ENCODE measurements at places on chromosomes 13 and 19.

- peak; percentile 7 for DNase-seq
Measured at GRCh38 chr13:92487238-92487637, 739.4 kb upstream of the GPC6 start.

- DNase-seq, result no peak
Measured at GRCh38 chr19:39275578-39275977, 7.4 kb downstream of the IFNL2 start.

GRCh38 chr19:46990991-46991676 is 28.5 kb upstream of the NPAS1 start:
- DNase-seq, result peak; percentile 76

- DNase-seq, result no peak
Measured at GRCh38 chr19:13984875-13985741, 21.0 kb downstream of the RFX1 start.

DNA sequence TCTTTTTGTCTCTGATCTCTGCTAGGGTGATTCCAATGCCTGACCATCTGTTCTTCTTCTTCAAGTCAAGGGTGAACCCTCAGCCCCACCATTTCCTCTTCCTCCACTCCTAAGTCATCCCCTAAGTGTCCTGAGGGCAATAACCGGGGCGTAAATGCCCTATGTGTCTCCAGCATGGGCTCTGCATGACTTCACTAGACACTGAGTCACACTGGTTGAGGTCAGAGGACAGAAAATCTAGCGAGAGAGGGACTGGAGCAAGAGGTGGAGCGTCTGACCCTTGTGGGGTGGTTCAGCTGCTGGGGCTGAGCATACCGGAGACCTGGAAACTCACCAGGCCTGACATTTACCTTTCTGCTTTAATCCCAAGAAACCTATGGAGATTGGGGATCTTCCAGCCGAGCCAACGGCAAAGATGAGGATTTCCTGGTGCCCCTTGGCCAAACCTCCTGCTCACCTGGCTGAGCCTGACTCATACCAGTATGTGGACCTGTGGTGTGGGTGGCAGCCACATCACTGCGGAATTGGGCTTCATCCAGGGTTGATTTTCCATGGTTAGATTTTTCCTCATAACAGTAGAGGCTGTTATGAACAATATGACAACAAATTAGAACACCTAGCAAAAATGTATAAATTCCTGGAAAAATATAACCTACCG is 26.9 kb downstream of the SCGB2B2 start:
- no peak for DNase-seq

GRCh38 chr13:74871369-74872070 is 610.4 kb downstream of the TBC1D4 start:
- no peak for DNase-seq

- no peak for DNase-seq
Measured at GRCh38 chr13:83733293-83733692, 149.0 kb downstream of the SLITRK1 start.

- DNase-seq, result no peak
Measured at GRCh38 chr19:16949496-16950023, 60.8 kb downstream of the F2RL3 start.

DNA sequence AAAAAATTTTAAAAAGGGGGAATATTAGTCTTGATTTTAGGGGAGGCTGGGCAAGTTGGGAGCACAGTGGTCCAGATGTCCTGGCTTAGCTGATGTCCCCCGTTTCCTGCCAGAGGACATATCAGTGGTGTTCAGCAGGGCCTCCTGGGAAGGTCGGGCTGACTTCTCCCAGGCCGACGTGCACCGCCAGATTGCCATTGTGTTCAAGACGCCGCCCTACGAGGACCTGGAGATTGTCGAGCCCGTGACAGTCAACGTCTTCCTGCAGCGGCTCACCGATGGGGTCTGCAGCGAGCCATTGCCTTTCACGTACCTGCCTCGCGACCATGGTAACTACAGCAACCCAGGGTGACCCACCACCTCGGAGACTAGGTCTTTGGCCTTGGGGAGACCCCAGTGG is 6.4 kb upstream of the CLASRP start:
- no peak for DNase-seq

DNA sequence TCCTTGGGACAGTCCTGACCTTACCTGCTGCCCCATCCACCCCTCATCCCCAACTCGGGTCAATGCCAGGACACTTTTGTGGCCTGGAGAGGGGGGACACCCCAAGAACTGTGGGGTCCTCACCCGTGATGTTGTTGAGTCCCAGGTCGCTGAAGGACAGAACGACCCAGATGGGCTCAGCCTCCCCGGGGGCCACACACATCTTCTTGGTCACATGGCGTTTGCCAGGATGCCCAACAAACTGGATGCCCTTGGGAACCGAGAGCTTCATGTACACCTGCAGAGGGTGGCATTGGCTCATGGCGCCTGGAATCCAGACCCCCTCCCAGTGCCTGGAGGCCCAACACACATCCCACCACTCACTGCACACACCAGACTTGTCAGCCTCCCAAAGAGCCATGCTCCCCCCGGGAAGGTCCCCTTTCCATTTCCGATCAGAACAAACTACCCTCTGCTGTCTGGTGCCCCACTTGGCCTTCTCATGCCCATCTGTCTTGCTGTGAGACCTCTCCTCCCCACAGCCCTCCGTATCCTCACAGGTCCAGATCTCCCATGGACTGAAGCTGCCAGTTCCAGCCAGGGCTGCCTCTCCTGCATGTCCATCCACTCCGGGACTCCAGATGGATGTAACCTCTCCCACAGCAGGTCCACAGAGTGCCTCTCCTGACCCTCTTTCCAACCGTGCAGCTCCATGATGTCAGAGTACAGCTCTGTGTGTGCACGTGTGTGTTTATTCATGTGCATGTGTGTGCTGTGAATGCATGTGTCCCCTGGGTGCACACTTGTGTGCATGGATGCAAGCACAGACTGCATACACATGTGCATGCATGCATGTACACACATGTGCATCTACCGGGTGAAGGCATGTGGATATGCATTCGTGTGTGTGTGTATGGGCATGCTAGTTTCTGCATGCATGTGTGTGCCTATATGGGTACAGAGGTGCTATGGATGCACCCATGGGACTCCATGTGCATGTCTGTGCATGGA is 58.4 kb downstream of the F2RL3 start:
- DNase-seq, result no peak

DNA sequence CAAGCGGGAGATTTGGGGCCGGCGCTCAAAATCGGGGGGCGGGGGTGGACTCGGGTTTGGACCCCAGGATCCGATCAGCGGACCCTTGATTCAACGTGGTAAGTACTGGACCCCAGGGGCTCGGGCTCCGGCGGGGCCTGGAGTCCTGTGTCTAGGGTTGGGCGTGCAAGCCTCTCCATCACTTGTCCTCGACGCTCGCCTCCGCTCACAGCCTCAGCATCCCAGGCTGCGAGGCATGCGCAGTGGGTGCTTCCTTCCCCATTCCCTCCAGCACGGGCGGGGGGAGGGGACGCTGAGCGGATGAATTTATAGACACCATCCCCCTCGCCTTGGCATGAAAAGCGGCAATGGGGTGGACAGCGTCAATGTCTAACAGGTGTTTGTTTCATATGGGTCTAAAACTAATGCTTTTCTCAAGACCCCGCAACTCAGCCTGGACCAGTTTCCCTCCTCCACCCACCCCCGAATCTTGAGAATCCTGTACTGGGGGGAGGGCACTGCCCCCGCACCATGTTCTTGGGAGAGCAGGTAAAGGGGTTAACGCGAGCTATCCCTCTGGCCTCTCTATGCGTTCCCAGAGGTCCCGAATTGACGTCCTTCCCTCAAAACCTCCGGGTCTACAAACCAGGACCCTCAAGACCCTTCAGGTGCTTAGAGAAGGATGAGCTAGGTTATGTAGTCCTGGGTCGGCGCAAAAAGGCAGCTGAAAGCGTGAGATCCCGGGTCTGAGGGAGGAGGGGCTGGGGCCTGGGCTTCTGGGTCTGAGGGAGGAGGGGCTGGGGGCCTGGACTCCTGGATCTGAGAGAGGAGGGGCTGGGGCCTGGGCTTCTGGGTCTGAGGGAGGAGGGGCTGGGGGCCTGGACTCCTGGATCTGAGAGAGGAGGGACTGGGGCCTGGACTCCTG is 579 bp downstream of the CPT1C start:
- DNase-seq, result no peak

DNA sequence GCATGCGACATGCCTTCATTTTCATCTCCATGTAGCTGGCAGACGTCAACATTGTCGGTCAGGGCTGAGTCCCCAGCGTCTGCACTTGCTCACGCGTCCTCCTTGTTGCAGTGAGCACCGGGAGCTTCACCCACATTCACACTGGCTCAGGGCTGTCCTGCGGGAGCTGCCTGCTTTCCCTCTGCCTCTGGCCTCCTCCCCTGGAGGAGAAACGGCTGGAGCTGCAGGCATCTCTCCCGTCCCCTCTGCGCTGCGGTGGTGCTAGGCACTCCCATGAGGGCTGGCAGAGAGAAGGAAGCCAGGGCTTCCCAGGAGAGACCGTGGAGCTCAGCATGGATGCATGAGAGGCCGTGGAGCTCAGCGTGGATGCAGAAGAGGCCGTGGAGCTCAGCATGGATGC is 18.4 kb upstream of the TMEM255B start:
- no peak for DNase-seq

DNA sequence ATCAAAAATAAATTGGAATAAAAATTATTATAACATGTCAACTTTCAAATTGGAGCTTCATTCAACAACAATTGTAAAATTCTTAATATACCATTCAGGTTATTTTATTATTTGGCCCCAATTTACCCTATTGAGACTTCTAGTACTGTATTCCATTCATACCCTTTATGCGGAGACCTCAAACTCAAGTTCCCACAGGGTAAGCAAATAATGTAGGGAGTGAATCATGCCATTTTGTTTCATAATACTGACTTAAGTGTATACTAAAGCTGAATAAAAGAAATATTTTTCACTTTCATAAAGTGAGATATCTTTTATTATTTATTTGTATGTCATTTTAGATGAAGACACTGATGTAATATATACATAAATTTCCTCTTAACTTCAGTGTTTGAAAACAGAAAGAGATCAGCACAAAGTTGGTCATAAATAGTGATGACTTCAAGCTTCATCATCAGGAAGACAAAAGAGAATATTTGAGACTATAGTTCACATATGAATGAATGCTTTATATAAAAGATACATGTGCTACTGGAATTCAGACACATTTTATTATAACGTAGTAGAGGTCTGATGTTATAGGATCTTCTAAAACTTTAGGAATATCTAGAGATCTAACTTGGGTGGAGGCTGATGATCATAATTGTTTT is 894.4 kb upstream of the PCDH9 start:
- no peak for DNase-seq

GRCh38 chr13:111401755-111402154 is 81.3 kb downstream of the TEX29 start:
- no peak for DNase-seq

DNA sequence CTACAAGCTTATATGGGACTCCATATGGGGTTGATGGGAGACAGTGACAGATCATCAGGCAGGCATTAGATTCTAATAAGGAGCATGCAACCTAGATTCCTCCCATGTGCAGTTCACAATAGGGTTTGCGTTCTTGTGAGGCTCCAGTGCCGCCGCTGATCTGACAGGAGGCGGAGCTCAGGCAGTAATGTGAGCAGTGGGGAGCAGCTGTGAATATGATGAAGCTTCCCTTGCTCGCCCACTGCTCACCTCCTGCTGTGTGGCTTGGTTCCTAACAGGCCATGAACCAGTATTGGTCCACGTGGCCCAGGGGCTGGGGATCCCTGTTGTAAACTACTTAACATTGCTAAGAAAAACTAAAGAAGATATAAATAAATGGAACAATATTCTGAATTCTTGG is 378.4 kb downstream of the KCNRG start:
- DNase-seq, result no peak

- DNase-seq, result no peak
Measured at GRCh38 chr19:5148794-5149190, 179.9 kb downstream of the KDM4B start.

- DNase-seq, result no peak
Measured at GRCh38 chr13:50999641-51000040, 90.0 kb downstream of the RNASEH2B start.

DNA sequence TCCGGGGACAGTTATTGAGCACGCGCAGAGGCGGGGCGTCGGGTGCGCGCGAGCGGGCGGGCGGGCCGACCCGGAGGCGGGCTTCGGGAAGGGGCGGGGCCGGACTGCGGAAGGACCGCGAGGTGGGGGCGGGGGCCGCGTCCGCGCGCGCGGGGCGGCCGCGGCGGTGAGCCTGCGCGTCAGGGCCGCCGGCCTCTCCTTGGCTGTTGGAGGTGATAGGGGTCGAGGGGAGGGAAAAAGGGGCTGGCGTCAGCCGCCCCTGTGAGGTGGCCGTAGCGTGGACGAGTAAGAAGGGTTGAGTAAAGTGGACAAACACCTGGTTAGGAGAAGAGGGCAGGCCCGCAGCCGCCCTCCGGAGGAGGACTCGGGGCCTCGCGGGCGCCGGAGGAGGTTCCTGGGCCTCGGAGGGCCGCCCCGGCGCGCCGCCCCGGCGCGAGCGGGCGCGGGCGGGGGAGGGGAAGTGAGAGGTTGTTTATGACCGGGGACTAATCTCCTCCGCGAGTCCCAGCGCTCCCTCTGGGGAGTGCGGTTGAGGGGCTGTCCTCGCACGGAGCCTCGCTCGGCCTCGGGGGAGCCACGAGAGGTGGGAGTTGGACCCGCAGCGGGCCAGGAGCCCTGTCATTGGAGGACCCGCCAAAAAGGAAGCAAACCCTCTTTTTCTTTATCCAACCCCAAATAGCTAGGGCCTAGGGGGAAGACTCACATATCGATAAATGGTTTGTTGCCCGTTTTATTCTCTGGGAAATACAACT is 547 bp upstream of the INTS6 start:
- DNase-seq, result peak; percentile 95

DNA sequence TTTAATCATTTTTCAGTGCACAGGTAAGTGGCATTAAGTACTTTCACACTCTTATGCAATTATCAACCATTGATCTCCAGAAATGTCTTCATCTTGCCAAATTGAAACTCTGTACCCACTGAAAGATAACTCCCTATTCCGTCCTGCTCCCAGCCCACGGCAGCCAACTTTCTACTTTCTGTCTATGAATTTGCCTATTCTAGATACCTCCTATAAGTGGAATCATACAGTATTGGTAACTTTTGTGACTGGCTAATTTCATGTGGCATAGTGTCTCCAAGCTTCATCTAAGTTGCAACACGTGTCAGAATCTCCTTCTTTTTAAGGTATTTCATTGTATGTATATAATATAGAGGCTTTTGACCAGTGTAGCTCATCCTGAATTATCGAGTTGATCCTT is 5.7 kb upstream of the CEACAM18 start:
- no peak for DNase-seq

DNA sequence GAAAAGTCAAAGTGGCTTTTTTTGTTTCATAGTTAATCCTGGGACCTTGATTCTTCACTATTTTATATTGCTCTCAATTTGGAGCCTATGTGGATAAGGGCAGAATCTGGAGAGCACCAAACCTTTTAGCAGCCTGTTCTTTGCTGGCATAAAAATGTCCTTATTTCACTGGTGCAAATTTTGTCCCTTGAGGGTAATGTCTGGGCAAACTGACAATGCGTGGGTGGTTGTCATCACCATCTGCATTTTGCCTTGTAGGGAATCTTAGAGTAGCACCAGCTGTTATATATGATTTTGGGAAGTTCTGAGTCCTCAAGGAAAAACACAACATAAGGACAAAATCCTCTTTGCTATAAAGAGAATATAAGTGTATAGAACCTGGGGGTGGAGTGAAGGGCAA is 336.9 kb upstream of the HTR2A start:
- no peak for DNase-seq

GRCh38 chr13:48126944-48127830 is 32.3 kb upstream of the MED4 start:
- peak; percentile 86 for DNase-seq

GRCh38 chr19:58274771-58275201 is 4.0 kb upstream of the ZNF8 start:
- no peak for DNase-seq

- DNase-seq, result no peak
Measured at GRCh38 chr19:51698296-51698695, 5.2 kb downstream of the SPACA6 start.
